ENCODE measurements at places on chromosomes 3 and 15.

- DNase-seq: no peak
These were observed 300.6 kb downstream of the TBL1XR1 start for GRCh38 chr3:176896640-176897039.

GRCh38 chr3:128447561-128448013, 19.1 kb downstream of the DNAJB8 start:
- DNase-seq: no peak

DNA sequence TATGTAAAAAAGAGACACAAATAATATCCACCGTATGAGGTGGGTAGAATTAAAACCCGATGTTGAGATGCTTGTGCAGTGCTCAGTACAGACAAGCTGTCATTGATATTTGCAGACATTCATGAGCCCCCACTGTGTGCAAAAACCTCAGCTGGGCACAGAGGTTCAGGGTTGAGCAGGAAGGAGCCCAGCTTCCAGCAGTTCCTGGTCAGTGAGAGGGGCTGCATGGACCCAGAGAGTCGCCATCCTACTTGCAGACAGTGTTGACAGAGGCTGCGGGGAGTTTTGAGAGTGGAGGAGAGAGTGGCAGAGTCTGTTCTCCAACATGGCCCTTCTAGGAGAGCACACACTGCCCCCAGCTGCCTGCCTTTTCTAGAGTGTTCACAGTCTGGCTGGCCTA, 6.1 kb upstream of the LTF start:
- no peak for DNase-seq

- no peak for DNase-seq
These were observed 67.3 kb downstream of the PPARG start for GRCh38 chr3:12356175-12356574.

GRCh38 chr15:32743411-32744140, 25.8 kb downstream of the GREM1 start:
- DNase-seq: peak; percentile 39

- peak; percentile 21 for DNase-seq
These were observed 18.2 kb upstream of the PLCL2 start for GRCh38 chr3:16866571-16866970.

GRCh38 chr3:17770682-17771081, 28.3 kb upstream of the TBC1D5 start:
- no peak for DNase-seq

DNA sequence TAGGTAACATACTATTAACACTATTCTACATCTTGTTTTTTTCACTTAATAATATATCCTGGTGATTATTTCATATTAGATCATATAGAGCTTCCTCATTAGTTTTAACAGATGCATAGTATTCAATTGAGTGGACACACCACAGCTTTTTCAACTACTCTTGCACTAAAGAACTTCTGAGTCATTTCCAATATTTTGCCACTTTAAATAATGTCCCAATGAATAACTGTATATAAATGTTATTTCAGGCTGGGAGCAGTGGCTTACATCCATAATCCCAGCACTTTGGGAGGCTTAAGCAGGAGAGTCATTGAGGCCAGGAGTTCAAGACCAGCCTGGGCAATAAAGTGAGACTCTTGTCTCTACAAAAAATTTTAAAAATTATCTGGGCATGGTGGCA, 26.9 kb downstream of the MAP1A start:
- no peak for DNase-seq

DNA sequence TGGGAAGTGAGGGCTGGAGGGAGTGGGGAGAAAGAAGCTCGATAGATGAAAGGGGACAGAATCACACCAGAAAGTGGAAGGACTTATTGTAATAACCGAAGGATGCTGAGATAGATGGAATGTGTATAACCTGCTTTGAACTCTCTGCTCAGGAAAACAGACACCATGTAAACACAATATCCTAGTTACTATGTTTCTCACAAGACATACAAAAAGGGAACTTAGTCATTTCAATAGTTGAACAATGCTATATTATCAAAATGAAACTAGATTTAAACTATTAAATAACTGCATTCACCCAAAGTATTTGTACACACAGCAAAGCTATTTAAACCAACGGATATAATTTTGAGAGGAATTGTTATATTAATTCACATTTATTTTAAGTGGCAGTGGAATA, 108.3 kb upstream of the GADL1 start:
- DNase-seq: peak; percentile 31

GRCh38 chr3:126340943-126341754, 16.1 kb downstream of the KLF15 start:
- no peak for DNase-seq

- DNase-seq: no peak
These were observed 33.2 kb upstream of the NR2C2 start for GRCh38 chr3:14913926-14914778.

GRCh38 chr3:44561076-44561475, 6.1 kb downstream of the ZKSCAN7 start:
- DNase-seq: no peak

DNA sequence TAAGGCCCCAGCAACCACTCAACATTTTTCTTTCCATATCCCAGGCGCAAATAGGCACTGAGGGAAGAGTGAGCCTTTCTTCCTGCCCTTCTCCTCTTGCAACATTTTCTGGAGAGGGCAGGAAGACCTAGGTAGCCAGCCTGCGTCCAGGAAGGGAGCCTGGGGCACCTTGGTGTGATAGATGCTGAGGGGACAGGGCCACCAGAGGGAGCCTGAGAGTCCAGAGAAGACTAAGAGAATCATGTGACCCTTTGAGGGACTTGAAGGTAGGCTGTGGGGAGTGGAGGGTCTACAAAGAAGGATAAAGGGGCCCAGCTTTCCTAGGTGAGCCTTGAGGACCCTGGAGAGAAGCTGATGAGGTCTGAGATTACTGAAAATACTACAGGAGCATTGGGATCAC, 346.6 kb downstream of the CNTN6 start:
- DNase-seq: no peak

GRCh38 chr3:138032567-138032966, 22.6 kb downstream of the CLDN18 start:
- no peak for DNase-seq

DNA sequence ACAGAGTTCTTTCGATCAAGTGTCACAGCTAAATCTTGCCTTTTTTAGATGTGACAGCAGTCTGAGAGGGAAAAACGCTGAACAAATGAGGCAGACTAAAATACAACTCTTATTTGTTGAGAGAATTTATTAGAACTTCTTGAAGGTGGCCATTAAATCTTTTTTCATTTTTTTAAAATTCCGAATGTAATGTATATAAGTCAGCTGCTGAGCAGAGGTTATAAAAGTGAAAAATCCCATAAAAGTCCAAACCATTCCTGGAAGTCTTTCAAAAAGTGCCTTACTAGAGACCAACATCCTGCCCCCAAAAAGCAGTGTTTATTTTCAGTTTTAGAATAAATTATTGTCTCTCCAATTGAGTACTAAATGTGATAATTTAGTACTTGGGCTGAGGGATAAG, 3.1 kb downstream of the TSEN2 start:
- no peak for DNase-seq

Data from cardiac fibroblast (primary cell).